Activated CD8-positive, alpha-beta memory T cell treated with anti-CD3 and anti-CD28 coated beads, Interleukin-2, amount 50 U/mL, for 4 hours (primary cell): ENCODE measurements at places on chromosomes 4 and X.

DNA sequence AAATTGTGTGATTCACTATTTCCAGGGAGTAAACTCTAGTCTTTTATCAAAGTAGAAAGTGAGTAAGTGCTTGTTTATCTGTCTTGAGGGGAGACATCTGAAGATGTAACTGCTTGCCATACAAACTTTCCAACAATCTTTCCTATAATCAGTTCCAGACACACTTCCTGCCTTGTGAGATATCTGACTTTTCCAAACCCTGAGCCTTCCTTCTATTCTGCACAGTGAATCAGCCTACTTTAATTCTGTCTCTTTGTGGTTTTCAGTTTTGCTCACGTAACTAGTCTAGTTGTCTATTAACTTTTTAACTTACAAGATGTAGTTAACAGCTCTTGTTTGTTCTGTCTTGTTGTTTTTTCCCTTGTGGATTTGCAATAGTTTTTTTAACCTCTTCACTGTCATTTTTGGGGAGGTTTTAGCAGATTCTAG is 947.8 kb downstream of the C4orf33 start:
- no peak for DNase-seq

DNA sequence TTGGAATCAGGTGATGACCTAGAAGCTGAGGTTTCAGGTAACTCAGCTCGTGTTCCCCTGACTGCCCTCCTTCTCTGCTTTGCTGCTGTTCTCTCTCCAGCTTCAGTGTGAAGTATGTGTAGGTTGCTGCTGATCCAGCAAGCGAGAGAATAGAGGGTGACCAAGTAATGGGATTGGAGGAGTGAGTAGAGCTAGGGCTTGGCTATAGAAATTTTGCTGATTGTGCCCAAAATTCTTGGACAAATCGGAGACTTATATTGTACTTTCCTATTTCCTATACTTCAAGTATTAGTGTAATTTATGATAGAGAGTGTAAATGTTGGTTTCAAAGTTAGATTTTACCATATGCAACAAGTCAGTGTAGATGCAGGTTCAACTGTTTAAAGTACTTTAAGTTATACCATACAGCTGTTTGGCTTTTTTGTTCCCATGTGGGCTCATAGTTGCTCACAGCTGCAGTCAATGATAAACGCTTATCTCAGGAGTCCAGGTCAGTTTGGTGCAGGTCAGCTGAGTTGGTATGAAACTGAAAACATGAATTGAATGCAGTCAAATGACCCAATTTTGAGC is 48.0 kb downstream of the RAPGEF2 start:
- no peak for DNase-seq

- DNase-seq, result no peak
Measured at GRCh38 chrX:4963432-4963831, 1250.0 kb upstream of the PRKX start.

DNA sequence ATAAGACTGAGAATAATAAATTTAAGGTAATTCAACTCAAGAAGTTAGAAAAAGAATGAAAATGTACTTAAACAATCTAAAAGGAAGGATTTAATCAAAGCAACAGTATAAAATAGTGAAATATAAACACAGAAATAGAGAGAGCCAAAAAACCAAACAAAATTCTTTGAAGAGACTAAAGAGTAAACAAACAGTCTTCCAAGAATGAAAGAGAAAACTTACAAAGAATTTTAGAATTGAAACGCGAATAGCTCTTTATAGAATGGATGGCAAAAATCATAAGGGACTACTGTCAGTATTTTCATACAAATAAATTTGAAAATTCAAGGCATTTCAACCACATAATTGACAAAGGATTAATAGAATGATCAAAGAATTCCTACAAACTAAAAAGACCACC is 41.7 kb downstream of the VEGFC start:
- no peak for DNase-seq

GRCh38 chr4:14583752-14584151 is 418.5 kb upstream of the CPEB2 start:
- DNase-seq, result no peak

GRCh38 chrX:42246814-42247213 is 323.5 kb upstream of the CASK start:
- DNase-seq, result no peak

DNA sequence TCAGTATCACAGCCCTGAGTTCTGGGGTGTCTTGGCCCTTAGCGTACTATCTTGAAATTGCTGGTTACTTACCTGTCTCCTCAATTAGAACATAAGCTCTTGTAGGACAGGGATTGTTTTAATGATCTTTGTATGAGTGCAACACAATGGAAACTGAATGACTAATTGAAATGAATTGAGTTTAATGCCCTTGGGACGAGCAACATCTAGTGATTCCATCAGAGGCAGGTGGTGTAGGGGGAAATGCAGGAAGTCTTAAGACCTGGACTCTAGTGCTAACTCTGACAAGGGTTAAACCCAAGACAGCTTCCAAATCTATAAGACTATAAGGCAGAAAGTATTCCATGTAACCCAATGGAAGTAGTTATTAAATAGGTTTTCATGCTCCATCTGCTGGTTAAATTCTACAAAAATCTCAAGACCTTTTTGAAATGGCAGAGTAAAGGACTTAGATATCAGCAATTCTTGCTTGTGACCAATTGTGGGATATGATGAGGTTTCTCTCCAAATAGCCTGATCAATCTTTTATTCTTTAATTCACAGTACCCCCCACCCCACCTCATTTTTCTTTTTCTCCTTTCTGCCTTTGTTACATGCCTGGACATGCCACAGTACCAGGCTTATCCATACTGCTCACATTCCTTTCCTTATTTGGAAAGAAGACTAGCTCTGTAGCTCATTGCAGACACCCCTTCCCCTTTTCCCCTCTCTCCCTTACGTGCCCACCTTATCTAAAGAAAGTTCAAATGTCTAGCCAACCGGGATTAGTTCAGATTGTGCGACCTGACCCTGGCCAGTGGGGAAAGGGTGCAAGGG is 340.8 kb downstream of the PAPSS1 start:
- DNase-seq, result no peak

- no peak for DNase-seq
Measured at GRCh38 chrX:2320580-2321327, 180.0 kb downstream of the DHRSX start.

- no peak for DNase-seq
Measured at GRCh38 chr4:137707102-137707620, 174.9 kb upstream of the PCDH18 start.

DNA sequence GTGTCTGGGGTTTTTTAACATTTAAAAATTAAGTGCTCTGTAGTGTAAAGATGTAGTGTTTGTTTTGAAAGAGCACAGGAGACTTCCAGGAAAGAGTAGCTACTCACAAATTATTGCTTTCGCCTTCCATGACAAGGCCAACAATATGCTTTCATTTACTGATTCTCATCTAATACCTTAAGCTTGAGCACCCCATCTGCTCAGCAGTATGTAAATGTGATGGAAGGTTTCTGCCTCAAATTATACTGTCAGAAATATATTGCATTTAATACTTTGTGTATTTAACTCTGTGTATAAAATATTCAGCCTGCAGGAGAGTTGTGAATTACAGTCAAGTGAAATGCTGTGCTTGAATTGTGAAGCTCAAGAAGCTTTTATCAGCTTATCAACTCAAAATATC is 296.3 kb upstream of the ATOH1 start:
- no peak for DNase-seq

- no peak for DNase-seq
Measured at GRCh38 chrX:82163701-82164100, 961.8 kb downstream of the SH3BGRL start.

- no peak for DNase-seq
Measured at GRCh38 chr4:3673716-3674478, 92.3 kb upstream of the ADRA2C start.

DNA sequence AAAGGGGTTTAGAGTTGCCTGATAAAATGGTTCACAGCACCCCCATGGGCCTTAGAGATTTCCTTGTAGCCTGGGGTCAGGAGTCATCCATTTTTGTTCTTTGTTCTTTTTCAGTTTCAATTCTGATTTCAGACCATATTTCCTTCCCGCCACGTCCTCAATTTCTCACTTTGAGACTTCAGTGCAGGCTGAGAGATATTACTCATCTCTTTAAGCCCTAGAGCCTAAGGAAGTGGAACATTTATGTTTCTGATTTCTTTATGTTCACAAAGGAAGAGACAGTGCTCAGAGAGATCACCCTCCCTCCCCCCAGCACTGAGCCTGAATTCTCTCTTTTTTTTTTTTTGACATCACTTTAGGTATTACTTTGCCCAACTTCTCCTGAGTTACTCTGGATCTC is 56.3 kb downstream of the MSN start:
- DNase-seq, result peak; percentile 24

DNA sequence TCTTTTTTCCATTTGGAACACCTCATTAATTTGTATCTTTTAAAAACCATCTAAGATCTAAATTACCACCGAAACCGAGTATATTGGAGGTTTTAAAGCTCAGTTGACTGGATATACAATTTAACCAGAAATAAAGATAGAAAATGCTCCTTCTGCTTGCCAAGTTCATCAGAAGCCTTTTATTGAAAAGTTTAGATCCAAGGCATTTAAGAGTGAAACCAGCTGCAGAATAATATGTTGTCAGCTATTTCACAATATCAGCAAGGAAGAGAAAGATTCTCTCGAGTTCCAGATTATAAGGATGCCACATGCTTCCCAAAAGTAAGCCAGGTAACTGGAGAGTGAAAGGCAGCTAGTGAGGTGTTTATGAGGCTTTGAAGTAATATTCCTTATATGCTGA is 217.4 kb downstream of the DCTD start:
- DNase-seq, result no peak
